ENCODE measurements at places on chromosomes 1 and 21.
A peak's percentile ranks its signal among the peaks of the same experiment; 100 is the strongest.

- no peak for DNase-seq
These were observed 235.3 kb downstream of the FAF1 start for GRCh38 chr1:50724626-50725286.

- DNase-seq = no peak
These were observed 75.4 kb downstream of the VWA5B1 start for GRCh38 chr1:20366056-20366462.

DNA sequence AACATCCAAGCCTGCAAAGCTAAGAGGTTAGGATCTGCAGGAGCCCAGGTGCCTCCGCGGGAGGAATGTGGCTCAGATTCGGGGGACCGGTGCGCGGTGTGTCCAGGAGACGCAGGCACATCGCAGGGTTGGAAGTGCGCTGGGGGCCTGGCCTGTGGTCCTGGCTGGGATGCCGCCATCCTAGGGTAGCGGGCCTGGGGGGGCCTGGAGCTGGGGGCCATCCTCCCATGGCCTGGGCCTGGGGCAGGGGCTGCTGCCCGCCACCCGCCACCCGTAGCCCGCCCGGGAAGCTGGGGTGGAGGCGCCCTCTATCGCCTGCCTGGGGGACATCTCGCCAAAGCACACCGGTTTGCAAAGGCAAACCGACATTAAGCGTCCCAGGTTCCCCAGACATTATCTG, 170.6 kb upstream of the ARHGEF16 start:
- DNase-seq = no peak

GRCh38 chr1:59375321-59376220, 78.7 kb downstream of the FGGY start:
- DNase-seq = peak; percentile 94

DNA sequence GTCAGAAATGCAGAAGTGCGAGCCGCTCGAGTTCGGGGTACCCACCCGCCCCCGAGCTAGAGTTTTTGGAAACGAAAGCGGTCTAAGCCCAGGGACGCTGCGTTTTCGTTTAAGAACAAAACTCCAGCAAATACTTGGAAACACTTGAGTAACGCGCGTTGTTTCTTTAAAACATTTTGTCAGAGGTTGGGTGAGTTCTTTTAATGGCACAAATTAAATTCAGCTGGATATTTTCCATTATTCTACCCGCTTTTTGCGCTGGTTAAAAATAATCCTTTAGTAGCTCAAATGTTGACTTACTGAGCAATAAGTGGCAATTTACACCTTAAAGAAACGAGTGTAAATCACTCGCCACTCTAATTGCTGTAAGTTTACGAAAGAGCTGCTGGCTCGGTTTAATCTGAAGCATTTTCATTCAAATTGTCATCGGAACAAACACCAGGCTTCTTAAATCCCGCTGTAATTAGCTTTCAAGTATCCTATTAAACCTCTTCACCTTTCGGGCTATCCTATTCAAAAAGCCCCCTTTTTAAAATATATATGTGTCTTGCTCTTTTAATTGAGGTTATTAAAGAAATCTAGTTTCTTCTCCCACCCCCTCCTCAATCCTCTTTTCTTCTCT, 1.5 kb downstream of the LHX8 start:
- DNase-seq = no peak

DNA sequence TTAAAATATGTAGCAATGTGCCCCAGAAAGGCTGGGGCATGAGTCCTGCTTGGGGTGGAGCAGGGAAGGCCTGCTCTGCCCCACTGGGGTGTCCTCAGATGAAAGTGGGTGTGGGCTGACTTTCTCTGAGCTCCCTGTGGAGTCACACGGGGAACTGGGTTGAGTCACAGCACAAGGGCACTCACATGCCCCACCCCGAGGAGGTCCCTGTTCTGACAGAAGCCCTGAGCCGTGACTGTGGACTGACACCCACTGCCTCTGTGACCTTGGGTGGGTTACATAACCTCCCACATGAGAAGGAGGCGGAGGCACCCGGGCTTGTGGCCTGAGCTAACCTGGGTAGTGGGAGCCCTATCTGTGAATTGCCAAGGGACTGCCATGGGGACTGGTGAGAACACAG, 52.5 kb upstream of the TINAGL1 start:
- DNase-seq = no peak

DNA sequence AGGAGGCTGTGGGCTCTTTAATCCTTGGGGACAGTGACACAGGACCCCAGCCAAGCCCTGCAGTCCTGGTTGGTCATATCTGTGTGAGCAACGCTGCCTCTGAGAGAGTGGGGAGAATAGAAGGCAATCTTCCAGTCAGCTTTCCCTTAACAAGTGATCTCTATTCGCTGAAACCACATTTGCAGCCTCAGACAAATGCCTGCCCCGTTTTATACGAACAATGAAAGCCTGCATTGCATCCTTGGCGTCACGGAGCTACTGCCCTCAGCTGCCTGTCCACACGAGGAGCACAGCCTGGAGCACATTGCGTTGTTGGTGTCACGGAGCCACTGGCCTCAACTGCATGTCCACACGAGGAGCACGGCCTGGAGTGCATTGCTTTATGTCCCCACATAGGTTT, 150.2 kb upstream of the ARHGEF16 start:
- no peak for DNase-seq

DNA sequence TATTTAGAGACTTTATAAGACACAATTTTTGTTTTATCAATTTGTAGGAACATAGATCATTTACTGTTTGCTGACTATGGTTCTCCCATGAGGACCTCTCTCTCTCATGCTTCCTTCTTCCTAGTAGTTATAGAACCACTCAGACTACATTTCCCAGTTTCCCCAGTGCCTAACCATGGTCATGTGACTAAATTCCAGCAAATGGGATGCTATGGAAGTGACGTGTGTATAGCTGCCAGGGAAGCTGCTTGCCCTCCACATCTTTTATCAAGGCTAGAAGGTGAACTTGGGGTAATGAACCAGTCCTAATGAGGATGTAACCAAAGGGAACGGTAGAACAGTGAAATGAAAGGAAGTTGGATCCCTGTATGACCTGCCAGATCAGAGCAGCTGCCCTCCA, 184.0 kb downstream of the MIS18A start:
- no peak for DNase-seq

- no peak for DNase-seq
These were observed 6.1 kb upstream of the TINAGL1 start for GRCh38 chr1:31570228-31570627.

GRCh38 chr21:14685568-14685967, 139.5 kb upstream of the SAMSN1 start:
- no peak for DNase-seq

- DNase-seq = no peak
These were observed 44.8 kb downstream of the SLC45A1 start for GRCh38 chr1:8362701-8363101.

- no peak for DNase-seq
These were observed 127.7 kb downstream of the MAGI3 start for GRCh38 chr1:113517983-113518382.

- DNase-seq = no peak
These were observed 2.9 kb downstream of the CRNN start for GRCh38 chr1:152411134-152411533.

- DNase-seq = no peak
These were observed 103.9 kb downstream of the EBNA1BP2 start for GRCh38 chr1:43067977-43068751.

GRCh38 chr1:183209533-183210158, 23.6 kb downstream of the LAMC2 start:
- DNase-seq = peak; percentile 90

GRCh38 chr21:34235514-34235913, 128.3 kb upstream of the KCNE2 start:
- no peak for DNase-seq

- no peak for DNase-seq
These were observed 25.5 kb downstream of the SPAG17 start for GRCh38 chr1:118159569-118159968.

GRCh38 chr1:3744646-3745045, 7.6 kb upstream of the CCDC27 start:
- no peak for DNase-seq

DNA sequence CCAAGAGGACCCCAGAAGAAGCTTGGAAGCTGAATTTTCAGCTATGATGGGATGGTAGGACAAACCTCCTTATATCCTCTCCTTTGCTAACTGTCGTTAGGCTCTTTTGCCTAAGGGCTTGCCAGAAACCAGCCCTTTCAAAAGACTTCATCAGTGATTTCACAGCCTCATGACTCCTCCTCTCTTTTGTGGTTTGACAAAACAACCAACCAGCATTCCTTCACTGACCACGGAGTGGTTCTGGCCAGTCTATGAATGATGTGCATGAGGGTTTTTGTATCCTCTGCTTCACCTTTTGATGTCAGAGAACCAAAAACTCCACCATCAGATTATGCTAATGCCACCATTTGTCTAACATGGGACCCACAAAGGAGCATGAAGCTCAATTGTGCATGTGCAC, 116.9 kb upstream of the COA6 start:
- no peak for DNase-seq

DNA sequence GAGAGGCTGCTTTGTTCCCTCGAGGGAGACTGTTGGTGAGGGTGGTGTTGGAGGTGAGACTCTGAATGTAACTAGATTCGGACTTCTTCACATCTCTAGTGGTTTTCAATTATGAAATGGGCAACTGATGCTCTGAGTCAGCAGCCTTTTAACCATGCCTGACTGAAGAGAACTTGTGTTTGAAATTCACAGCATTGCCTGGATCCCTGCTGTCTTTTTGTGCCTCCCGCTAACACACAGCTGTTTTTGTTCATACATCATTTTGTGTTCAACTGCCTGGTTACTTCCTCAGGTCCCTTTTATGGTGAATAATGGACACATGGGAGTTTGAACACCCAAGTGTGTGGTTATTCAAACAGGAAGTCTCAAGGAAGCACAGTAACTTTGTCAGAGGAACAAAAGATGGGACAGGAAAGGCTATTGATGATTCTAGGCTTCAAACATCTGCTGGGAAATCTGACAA, 16.8 kb downstream of the LAMC1 start:
- peak; percentile 46 for DNase-seq

- DNase-seq = no peak
These were observed 26.3 kb downstream of the KIAA0319L start for GRCh38 chr1:35530946-35531345.

- DNase-seq = no peak
These were observed 9.1 kb downstream of the TTC22 start for GRCh38 chr1:54791880-54792522.

DNA sequence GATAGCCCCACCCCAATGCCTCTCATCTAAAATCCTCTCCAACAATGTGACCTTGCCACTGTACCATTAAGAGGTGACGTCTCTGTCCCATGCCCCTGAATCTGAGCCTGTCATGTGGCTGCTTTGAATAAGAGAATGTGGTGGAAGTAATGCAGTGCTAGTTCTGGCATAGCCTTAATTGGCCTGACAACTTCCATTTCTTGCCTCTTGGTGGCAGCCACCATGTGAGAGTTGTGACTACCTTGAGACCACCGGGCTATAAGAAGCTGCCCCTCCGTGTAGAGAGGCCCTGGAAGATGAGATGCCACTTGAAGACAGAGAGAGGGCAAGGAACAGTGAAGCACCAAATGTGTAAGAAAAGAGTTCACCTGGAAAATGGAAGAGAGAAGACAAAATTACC, 95.4 kb downstream of the POFUT2 start:
- DNase-seq = no peak

DNA sequence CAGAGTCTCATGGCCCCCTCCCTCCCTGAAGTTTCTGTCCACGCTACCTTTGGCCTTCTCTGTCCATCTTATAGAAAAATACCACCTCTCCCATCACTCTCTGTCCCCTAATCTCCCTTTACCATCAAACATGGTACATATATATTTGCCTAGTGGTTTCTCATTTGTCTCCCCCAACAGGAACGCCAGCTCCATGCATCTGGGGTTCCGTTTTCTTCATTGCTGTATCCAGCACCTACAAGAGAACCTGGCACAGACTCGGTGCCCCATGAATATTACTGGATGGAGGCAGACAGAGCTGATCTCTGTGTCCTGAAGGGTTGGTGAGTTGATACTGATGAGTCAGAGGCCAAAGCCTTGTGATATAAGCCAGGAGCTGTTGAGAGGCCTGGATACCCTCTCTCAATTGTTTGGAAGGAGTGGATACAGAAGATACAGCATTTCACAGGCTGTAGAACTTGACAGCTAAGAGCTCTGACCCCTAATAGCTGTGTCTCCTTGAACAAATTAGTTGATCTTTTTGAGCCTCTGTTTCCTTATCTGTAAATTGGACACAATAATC, 21.9 kb downstream of the HEYL start:
- DNase-seq = no peak

DNA sequence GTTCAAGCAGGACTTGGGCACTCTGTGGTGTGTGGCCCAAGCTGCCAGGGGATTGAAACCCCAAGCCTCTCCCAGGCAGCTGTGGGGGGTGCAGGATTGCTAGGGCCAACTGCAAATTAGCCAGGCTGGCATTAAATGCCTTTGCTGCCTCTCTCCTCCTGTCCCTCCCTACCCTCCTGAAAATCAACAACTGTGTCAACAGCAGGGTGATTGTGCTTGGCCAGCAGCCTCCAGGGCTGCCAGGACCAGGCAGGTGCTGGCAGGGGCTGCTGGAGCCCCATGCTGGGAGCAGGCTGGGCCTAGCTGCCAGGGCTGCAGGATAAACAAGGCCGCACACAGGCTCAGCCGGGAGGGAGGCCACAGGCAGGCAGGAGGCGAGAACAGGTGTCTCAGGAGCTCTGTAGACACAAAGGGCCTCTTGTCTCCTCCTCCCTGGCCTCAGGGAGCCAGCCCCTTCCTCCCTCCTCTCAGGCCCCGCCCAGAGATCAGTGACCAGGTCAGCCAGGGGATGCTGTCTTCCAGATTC, 11.4 kb downstream of the SOX13 start:
- DNase-seq = no peak

DNA sequence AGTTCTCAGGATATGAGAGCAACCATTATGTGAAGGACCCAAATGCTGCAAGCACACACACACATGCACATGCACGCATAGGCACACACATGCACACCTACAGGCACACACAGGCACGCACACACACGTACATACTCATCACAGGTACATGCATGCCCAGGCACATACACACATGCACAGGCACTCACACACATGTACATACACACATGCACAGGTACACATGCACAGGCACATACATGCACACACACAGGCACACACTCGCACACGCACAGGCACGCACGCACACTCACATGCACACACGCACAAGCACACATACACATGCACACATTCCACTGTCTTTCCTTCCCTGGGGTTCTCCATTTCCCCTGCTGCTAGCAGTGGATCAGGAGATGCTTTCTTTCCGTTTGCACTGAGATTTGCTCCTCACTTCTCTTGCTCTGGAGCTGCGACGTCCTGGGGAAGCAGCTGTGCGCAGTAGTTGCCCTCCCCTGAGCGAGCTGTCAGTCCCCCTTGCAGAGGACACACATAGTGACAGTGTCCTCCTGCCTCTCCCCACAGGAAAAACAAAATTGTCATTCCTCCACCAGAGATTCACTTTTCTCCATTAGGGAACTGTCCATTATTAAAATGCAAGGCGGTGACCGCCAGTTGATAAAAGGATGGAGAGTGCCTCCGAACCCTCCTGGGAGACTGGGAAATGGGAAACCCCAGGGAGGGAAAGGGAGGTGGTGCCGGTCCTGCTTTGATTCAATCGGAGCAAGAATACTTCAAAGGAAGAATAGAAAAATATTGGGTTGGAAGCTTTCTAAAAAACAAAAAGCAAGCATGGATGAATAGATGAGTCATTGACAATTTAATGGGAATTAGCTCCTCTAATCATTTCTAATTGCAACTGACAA, 69.5 kb downstream of the WDR4 start:
- DNase-seq = no peak

GRCh38 chr1:245486775-245487470, 332.1 kb downstream of the KIF26B start:
- DNase-seq = no peak
